ENCODE measurements at places on chromosomes 13 and 19.
A peak's percentile ranks its signal among the peaks of the same experiment; 100 is the strongest.

GRCh38 chr19:50906217-50906616, 5.0 kb downstream of the KLK4 start:
- DNase-seq: peak; percentile 90

GRCh38 chr13:33794576-33794975, 23.4 kb upstream of the RFC3 start:
- peak; percentile 79 for DNase-seq

DNA sequence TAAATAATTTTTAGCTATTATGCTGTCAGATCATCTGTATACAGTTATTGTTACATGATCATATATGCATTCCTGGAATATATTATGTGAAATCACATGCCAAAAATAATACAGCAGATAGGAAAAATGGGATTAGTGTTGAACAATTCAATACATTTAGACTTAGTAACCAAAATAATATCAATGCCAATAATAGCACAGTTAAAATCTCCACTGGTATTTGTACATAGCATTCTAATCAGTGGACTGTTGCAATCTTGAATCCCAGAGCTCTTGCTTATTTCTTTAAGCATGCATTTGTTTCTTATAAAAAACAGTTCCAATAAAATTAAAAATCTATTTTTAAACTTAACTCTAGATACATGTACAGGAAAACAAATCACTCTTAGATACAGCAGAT, 2772.2 kb downstream of the PCDH9 start:
- DNase-seq: no peak

GRCh38 chr13:34076319-34076718, 258.4 kb downstream of the RFC3 start:
- no peak for DNase-seq

- DNase-seq: no peak
These were observed 4.3 kb upstream of the DACH1 start for GRCh38 chr13:71871176-71871754.

GRCh38 chr19:34118879-34119748, 53.2 kb upstream of the LSM14A start:
- no peak for DNase-seq

GRCh38 chr19:48081106-48081505, 29.5 kb downstream of the PLA2G4C start:
- DNase-seq: no peak

DNA sequence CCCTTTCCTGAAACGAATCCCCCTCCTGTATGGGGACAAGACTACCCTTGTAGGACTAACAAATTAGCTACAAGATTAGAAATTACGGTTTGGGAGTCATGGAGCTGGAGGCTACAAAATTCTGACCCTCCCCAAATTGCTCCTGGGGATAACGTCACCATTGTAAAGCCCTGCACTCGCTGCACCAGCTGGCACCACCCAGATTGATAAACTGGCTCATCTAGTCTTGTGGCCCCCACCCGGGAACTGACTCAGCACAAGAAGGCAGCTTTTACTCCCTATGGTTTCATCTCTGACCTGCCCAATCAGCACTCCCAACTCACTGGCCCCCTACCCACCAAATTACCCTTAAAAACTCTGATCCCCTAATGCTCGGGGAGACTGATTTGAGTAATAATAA, 150.6 kb upstream of the TSC22D1 start:
- no peak for DNase-seq

- DNase-seq: no peak
These were observed 184.3 kb downstream of the MYO16 start for GRCh38 chr13:108813587-108814170.

- no peak for DNase-seq
These were observed at the start of gene ATP4A for GRCh38 chr19:35563207-35563829. Gene ATP4A, minus strand, starts transcription at chr19:35563658. Its CDS starts 29 bp downstream, at chr19:35563629.

DNA sequence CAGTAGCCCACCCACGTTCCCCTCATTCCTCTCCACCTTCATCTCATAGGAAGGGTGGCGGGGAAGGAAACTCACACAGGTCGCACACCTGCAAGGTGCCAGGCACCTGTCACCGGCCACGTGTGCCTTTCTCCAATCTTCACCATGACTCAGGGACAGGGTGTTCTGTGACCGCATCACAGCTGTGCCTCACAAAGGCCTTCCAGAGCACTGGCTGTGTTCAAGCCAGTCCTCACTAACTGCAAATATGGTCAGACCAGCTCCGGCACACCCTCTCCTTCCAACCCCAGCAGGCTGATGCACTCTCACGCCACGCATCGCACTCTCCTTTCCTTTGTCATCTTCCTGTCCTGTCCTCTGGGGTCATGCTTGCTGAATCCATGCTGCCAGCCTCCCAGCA, 415.9 kb downstream of the IRS2 start:
- DNase-seq: no peak

DNA sequence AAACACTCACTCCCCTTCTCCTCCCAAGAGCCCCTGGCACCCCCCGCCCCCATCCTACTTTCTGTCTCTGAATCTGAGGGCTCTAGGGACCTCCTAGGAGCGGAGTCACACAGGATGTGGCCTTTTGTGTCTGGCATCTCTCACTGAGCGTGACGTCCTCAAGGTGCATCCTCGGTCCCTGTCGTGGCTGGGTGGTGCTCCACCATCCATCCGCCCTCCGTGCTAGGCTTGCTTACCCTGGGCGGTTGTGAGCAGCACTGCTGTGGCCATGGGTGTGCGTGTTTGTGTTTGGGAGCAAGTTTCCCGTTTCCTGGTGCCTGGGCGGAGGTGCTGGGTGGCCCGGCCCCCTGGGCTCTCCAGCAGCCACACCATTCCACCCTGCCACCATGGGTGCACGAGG, 12.2 kb downstream of the PLEKHJ1 start:
- DNase-seq: peak; percentile 80

DNA sequence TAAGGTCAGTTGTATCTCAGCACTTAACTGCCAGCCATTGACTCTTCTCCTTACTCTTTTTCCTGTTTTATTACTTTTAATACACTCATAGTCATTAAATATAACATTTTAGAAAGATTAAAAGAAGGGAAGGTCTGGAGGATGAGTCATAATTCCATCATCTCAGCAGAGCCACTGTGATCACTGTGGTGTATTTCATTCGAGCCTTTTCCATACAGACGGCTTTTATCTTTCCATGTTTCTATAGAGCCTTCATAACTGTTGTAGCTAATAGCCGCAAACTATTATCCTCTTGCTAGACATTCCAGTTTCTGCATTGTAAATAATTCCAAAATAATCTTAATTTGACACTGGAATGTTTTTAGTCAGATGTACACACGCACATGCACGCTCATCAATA, 4.7 kb upstream of the FLT1 start:
- DNase-seq: no peak

GRCh38 chr13:47999973-48000372, 1.1 kb downstream of the SUCLA2 start:
- DNase-seq: no peak

DNA sequence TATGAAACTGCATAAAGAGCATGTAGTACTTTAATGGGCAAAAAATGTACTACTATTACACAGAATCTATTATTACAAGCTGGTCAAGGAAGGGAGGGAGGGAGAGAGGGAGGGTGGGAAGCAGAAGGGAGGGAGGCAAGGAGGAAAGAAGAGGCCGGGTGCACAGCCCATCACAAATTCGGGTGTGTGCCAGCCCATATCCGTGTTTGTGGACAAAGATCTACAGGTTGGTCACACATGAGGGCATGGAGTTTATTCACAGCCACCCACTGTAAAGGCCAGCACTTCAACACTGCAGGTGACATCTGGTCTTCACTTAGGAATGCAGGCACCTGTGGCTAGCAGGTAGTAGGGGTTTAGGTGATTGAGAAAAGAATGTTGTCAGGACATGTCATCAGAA, 352.5 kb upstream of the NBEA start:
- no peak for DNase-seq

- no peak for DNase-seq
These were observed 6.8 kb downstream of the SHANK1 start for GRCh38 chr19:50712833-50713232.
